ENCODE measurements at places on chromosomes 16 and 17. TPM values are rescaled to one million over a fixed set of nuclear protein-coding genes. Genes with fewer than 3 reads are reported as not detected.

DNA sequence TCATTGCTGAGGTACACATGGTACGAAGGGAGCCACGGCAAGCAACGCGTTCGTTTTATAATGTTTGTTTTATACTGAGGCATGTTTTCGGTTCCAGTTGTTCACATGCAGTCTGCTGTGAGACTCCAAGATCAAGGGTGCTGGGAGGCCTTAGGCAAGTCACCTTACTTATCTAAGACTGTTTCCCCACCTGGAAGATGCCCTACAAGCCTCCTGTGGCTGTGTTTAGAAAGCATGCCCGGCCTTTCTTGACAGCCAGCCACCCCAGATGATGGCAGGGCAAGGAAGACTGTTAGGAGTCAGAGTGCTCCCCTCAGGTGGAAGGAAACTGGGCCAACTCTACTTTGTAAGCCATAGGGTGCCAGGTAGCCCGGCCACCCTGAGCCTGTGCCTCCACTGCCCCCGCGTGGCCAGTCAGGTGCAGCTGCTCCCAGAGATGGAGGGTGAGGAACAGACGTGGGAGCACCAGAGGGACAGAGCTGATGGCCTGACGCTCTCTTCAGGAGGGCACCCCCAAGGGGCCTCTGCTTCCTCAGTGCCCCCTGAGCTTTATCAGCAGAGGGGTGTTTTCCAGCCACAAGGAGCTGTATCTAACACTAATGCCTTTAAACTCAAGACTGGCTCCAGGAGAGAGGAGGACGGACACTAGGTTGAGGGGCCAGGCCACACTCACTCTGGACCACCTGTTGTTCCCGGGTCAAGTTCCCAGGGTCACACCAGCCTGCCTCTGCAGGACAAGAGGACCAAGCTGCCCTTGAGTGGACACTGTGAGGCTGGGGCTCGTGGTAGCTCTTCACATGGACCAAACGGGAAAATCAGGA is 5.4 kb downstream of the NAT9 start:
- DNase-seq: peak; percentile 84

DNA sequence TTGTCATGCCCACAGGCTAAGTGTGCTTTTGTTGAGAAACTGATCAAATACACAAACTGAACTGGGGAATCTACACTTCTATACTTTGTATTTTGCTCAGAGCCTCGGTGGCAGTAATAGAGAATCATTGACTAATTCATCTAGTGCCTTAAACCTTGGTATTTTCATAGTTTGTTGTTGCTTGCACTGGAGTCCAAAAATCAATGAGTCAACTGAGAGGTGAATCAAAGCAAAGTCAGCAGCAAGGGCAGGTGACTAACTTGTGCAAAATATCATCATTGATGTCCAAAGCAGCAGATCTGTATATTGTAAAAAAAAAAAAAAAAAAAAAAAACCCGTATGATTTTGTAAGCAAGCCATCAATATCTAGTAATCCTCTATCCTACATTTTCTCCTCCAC is 296.4 kb downstream of the MAP2K6 start:
- DNase-seq: no peak

DNA sequence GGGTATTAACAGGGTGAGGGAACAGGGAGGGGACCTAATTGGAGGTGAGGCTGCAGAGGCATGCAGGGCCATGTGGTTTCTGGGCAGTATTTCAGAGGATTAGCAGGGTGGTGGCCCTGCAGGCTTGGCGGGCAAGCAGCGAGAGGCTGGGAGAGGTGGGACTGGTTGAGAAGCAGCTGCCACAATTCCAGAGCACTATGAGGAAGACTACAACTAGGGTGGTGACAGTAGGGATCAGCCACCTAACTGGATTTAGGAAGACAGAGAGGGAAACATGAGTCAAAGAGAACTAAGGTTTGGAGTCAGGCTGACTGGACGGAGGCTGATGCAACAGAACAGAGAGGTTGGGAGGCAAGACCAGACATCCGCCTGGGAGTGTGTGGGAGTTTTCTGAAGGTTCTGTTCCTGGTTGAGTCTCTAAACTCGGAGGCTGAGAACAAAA is 12.3 kb downstream of the ALOXE3 start:
- DNase-seq: no peak

DNA sequence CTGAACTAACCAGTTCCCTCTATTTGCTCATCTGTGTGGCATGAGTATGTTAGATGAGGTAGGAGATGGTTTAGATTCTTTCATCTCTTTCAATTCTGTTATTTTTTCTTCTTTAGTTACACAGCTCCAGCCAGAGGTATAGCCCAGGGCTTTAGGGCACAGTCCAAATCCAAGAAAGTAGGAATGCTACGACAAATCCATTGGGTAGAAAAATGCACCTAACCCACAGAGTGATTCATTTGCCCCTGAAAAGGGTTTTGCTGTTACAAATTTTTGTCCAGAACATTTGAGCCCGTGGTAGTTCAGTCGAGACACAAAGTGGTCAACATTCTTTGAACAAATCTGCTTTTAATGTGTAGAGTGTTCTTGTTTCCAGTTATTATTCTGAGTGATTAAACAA is 250.7 kb downstream of the HS3ST3A1 start:
- DNase-seq: no peak

DNA sequence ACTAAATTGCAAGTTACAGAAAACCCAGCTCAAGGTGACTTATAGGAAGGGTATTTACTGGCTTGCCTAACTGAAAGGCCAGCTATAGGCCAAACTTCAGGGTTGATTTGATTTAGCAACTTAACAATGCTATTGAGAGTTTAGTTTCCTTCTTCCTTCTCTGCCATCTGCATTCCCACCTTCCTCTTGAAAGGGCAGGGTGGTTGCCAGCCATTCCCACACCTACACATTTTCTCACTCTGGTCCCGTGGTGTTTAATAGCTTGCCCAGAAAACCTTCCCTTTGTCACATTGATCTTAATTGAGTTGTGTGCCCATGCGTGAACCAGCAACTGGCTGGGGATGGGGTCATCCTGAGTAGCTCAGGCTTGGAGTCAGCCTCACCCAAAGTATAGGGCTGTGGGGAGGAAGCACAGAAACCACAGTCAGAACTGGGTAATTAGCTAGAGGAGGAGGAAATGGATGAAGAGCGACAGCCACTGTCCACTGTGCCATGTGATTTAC is 194.7 kb downstream of the SPECC1 start:
- DNase-seq: no peak

DNA sequence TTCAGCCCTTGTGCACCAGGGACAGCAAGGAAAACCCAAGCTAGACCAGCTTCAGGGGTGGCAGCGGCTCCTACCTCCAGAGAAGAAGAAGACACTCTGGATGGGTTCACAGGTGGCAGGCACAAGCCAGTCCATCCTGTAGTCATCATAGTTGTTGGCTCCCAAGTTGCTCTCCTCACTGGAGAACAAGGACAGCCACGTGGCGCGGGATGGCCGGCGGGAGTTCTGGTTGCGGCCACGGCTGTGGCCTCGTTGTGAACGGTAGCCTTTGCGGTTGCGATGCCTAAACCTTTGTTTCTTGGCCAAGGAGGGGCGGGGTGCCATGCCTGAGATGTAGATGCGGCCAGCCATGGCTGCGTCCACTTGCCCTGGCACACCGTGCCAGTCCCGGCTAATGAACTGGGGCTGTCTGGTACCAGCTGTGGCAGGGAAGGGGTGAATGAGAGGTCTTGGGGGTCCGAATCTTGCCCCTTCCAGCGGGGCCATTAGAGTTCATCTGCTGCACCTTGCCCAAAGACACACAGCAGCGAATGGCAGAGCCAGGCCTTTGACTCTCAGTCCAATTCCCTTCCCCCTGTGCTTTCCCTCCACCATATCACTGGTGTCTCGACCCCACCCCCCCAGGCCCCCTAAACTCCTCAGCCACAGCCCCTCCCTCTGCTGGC is 2.3 kb downstream of the VTN start:
- DNase-seq: no peak

The CPHXL2 gene
- polyA plus RNA-seq: not detected

The CA5A gene
- polyA plus RNA-seq: not detected

The TMEM204 gene
- 32.2 TPM for polyA plus RNA-seq

The TBC1D3B gene
- polyA plus RNA-seq: 1.5 TPM
